ENCODE measurements at places on chromosomes 5 and 9.
A peak's percentile ranks its signal among the peaks of the same experiment; 100 is the strongest.

DNA sequence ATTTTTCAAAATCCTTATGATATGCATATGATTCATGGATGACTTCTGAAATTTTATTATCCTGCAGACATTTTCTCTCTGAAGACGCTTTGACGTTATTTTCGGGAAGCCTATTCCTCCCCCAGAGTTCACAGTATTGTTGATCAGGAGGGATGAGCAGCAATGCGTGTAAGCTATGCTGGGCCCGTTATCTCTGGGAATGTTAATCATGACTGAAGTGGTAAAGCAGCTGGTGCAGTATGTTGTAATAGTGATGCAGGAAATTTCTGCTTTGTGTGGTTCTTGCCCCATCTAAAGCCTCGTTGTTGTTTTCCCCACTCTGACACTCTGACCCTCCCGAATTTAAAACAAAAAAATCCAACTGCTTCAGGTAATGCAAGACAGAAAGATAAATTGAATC lies 1797.8 kb upstream of the WWC1 start:
- no peak for DNase-seq

GRCh38 chr5:133807348-133807747 lies 161.1 kb downstream of the C5orf15 start:
- no peak for DNase-seq

GRCh38 chr9:24793787-24794186 lies 248.1 kb upstream of the IZUMO3 start:
- no peak for DNase-seq

GRCh38 chr5:159680095-159680494 lies 236.2 kb upstream of the ADRA1B start:
- DNase-seq = no peak

GRCh38 chr5:14250084-14250695 lies 107.0 kb downstream of the TRIO start:
- peak; percentile 78 for DNase-seq

- no peak for DNase-seq
These were observed 1.8 kb upstream of the RHOBTB3 start for GRCh38 chr5:95729115-95730010.

- DNase-seq = no peak
These were observed 547.2 kb upstream of the ACO1 start for GRCh38 chr9:31837211-31837610.

GRCh38 chr5:135667204-135667603 lies 88.4 kb upstream of the CXCL14 start:
- DNase-seq = no peak

DNA sequence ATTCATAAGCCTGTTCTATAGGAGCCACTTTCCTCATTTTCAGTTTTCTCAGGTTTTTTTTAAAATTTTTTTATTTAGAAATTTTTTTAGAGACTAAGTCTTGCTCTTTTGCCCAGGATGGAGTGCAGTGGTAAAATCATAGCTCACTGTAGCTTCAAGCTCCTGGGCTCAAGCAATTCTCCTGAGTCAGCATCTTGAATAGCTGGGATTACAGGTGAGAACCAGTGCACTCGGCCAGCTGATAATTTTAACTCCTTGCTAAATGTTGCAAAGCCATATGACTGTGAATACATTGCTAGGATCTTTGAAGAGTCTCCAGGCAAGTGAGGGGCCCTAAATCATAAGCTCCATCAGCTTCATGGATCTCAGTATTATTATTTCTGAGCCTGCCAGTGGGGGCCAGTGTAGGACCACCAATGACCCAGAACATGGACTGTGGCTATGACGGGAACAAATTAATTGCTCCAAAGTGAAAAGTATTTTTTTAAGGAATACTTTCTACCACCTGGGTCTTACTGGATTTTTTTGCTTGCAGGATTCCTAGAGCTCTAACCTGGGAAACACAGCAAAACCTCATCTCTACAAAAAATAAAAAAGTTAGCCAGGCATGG lies 5.7 kb upstream of the GAPVD1 start:
- DNase-seq = no peak

- no peak for DNase-seq
These were observed 94.1 kb downstream of the PLK2 start for GRCh38 chr5:58365791-58366190.

DNA sequence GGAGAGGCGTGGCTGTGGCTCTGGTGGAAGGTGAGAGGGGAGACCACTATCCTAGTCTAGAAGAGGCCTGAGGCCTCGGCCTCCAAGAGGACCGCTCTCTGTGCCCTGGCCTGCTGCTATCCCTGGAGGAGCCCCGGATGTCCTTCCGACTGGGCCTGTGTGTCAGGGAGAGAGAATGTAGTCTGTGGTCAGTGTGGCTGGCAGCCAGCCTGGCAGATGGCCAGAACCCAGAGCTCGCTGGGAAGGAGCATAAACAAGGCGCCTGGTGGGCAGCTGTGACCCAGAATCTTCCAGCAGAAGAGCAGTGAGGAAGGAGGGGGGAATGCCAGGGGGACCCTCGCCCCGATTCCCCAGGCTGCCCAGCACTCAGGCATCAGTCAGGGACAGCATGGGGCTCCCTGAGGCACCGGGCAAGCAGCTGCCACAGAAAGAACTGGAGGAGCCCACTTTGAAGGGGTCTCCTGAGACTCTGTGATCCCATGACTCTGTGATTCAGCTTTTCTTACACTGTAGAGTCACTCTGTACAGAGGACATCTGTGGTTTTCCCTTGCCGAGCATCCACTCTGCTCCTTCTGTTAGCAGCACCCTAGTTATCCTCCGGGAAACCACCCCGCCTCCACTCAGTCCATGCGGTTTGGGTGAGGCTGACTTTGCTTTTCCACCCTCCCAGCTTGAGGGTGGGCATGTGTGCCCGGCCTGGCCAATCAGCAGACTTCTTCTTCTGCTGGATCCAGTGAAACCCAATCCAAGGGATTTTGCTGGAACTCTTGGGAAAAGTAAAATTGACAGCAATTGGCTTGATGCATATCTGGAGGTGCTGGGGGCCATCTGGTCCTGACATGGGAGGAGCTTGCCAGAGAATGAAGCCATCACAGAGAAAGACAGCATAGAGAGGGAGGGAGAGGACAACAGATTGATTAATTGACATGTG lies 46.2 kb upstream of the PWWP2A start:
- DNase-seq = no peak

DNA sequence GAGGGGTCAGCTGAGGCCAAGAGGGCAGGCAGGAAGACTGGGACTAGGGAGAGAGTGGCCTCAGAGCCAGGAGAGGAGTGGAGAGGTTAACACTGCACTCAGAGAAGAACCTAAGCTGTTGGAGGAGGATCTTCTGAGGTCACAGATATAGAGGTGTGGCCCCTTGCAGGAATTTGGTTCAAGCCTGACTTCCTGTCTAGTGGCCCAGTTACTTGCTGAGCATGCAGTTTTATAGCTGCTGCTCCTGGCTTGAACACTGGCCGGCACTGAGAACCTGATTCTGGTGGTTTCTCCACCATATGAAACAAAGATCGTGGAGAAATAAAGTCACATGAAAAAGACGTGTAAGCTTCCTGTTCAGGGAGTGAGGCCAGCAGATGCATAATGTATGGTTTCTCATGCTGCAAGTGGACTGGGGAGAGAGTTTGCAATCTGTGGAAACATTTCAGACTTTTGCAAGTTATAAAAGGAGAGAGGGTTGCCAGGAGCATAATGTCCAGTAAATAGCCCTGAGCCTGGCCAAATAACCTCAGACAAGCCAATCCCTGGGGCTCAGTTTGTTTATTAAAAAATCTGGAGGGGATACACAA lies 82.6 kb downstream of the GALNT10 start:
- no peak for DNase-seq

- no peak for DNase-seq
These were observed 41.5 kb downstream of the WNK2 start for GRCh38 chr9:93225417-93225816.

- no peak for DNase-seq
These were observed 56.4 kb upstream of the GOLPH3 start for GRCh38 chr5:32230356-32231099.

DNA sequence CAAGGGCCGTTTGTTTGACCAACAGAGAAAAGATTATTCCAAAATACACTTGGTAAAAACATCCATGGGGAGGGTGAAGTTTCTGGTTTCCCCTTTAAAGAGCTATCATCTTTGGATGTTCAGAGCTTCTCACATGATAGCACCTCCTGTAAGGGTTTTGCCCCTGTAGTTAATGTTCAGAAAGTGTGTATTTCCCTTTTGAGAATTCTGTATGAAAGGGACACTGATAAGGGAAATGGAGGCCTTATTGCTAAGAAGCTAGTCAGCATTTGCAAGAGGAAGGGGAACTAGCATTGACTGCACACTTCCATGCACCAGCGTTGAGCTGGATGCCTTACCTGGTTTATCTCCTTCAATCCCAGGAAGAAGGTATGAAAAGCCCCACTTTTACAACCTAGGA lies 31.5 kb upstream of the C5orf58 start:
- DNase-seq = no peak

DNA sequence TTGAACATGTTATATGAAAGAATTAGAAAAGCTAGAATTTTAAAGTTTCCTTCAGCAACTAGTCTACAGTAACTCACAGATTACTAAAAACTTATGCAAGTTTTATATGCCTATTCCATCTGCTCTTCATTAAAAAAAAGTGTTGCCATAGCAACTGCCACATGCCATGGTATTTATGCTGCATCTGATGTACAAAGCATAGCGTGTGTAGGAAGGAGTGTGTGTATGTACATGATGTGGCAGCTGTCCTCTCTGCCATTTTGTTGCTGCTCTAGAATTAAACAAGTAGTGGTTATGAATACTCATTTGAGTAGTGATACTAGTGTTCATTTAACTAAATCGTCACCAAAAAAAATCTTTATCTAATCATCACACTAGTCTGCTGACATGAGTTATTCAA lies 593.5 kb downstream of the CETN3 start:
- no peak for DNase-seq

DNA sequence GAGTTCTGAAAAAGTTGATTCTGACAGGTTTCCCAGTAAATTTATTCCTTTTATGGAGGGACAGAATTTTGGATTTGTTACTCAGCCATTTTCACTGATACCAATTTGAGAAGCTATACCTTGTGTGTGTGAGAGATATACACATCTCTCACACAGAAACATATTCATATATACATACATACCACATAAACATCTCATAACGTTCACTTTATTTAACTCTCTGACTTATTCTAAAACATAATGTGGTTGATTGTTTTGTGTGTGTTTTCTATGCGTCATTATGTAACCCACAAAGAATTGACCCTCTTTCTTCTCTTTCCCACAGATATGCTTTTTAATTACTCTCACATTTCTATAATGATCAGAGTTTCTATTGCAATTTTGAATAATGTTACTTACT lies 570.8 kb upstream of the TLE4 start:
- DNase-seq = no peak

GRCh38 chr9:37430841-37431597 lies 8.5 kb downstream of the GRHPR start:
- no peak for DNase-seq

DNA sequence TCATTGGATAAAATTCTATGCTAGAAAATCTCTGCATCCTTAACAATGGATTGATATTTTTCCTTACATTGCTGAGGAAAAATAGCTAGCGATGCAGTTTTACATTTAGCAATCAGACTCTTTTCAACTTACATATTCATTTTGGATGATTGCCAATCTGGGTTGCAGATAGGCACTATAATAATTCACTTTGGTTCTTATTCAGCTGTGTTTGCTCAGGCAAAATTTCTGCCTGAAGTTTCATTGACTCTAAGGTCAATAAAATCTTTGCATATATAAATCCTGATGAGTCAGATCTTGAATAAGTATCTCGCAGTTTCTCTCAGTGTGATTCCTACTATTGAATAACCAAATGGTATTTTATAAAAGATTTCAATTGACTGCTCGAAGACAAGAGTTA lies 1105.8 kb downstream of the CDH18 start:
- no peak for DNase-seq

DNA sequence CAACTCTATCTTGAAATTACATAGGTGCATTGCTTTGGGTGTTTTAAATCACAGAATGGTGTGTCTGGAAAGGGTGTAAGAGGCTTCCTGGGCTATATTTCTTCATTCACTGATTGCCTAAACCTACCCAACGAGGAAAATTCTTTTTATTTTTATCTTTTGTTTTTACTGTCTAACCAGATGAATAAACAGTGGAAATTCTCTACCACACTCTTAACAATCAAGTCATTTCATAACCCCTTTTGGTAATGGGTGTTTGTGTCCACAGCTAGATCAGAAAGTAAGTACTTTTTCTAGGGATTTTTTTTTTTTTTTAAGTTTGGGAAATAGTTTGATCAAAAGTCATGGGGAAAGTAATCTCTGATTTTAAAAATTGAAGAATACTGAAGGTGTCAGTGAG lies 27.6 kb upstream of the C5orf47 start:
- no peak for DNase-seq

GRCh38 chr5:146944764-146945616 lies 66.4 kb upstream of the PPP2R2B start:
- DNase-seq = no peak

- no peak for DNase-seq
These were observed 443.8 kb downstream of the LRRC70 start for GRCh38 chr5:63022403-63022802.

GRCh38 chr5:66080664-66081063 lies 63.4 kb upstream of the SREK1 start:
- DNase-seq = no peak

DNA sequence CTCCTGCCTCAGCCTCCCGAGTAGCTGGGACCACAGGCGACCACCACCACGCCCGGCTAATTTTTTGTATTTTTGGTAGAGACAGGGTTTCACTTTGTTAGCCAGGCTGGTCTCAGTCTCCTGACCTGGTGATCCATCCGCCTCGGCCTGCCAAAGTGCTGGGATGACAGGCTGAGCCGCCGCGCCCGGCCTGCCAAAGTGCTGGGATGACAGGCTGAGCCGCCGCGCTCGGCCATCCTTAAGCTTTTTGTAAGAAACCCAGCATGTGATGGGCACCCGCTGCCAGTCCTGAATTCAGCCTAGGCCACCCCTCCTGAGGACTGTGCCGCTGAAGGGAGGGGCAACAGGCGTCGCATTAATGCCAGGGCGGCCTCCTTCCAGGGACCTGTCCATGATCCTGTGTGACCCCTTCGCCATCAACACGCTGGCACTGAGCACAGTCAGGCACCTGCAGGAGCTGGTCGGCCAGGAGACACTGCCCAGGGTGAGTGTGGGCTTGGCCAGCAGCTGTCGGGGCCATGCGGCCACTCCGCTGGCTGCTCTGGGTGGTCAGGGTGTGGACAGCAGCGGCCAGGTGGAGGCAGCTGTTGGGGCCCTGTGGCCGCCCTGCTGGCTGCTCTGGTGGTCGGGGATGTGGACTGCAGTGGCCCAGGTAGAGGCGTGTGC lies 10.5 kb downstream of the NELFB start:
- DNase-seq = no peak

DNA sequence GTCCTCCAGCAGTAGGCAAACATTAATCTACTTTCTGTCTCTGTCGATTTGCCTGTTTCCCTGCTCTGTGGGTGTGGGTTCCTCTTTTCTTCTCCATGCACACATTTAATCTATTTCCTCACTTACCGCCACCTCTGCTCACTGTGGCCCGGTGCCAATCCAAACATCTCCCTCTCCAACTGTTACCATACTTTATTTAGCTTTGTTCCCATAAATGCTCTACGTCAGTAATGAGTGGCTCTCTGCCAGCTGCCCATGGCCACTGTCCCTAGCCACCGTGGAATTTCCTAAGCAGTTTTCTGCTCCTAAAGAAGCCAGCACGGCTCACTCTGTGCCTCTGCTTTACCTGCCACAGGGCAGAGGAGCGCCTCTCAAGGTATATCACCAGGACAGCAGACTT lies 19.5 kb upstream of the GOLPH3 start:
- DNase-seq = no peak
